ENCODE measurements at places on chromosomes 7 and 10.

GRCh38 chr10:7407368-7408290 is 3.2 kb downstream of the SFMBT2 start:
- DNase-seq, result no peak

DNA sequence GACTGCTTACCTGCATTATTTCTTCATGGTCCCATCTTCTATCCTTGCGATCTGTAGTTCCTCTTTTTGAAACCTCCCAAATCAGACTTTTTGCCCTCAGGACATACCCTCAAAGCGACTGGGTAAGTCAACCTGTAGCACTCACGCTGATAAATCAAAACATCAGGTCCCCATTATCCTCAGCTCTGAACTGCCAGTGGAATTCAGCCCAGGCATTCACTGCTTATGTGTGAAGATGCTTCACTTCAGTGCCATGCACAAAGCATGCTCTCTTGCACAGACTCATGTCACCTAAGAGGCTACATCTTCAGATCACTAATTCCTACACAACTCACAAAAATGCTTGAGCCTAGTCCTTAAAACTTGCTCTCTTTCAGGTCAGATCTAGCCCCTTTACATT is 283.6 kb upstream of the KLF6 start:
- DNase-seq, result no peak

DNA sequence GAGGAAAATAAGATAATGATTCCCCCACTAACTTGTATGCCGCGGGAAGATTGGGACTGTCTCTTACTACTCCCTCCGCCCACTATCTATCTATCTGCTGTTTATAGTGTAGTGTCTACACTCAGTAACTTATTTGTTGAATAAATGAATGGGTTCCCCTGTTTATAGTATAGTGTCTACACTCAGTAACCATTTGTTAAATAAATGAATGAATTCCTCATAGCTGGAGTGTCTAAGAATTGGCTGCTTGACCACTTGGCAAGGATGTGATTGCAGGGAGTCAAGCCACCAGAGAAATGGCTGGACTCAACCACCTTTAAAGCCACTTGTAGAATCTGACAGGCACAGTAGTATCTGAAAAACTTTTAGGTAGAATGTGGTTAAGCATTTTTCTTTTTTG is 147.1 kb downstream of the TRIL start:
- no peak for DNase-seq

DNA sequence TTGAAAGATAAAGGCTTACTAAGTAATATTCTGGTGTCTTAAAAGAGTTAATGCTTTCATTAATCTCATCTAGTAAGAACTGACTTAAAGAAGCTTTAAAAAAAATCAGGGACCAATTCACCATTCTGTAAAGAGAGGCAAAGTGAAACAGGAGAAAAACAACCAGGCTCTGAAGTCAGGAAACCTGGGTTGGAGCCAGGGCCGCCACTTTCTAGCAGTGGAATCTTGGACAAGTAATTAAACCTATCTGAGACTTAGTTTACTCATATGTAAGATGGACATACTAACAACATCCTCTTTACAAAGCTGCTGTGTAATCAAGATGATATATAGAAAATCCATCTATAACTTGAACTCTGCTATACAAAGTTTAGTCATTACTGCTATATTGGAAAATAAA is 154.1 kb downstream of the RNLS start:
- DNase-seq, result no peak

GRCh38 chr7:45982132-45982531 is 61.1 kb upstream of the IGFBP3 start:
- DNase-seq, result no peak

DNA sequence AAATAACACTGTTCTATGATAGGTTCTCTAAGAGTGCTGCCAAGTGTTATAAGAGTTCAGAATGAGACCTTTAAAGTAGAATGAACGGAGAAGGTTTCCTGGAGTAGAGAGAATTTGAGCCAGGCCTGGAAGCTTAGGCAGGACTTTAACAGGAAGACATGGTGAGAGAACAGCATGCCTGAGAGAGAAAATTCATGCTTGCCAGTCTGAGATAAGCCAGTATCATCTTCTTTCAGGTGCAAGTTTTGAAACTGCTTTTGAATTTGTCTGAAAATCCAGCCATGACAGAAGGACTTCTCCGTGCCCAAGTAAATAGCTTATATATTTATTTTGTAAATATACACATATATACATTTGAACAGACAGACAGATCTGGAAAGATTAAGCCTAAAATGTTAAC is 22.1 kb downstream of the ARMC10 start:
- DNase-seq, result no peak

DNA sequence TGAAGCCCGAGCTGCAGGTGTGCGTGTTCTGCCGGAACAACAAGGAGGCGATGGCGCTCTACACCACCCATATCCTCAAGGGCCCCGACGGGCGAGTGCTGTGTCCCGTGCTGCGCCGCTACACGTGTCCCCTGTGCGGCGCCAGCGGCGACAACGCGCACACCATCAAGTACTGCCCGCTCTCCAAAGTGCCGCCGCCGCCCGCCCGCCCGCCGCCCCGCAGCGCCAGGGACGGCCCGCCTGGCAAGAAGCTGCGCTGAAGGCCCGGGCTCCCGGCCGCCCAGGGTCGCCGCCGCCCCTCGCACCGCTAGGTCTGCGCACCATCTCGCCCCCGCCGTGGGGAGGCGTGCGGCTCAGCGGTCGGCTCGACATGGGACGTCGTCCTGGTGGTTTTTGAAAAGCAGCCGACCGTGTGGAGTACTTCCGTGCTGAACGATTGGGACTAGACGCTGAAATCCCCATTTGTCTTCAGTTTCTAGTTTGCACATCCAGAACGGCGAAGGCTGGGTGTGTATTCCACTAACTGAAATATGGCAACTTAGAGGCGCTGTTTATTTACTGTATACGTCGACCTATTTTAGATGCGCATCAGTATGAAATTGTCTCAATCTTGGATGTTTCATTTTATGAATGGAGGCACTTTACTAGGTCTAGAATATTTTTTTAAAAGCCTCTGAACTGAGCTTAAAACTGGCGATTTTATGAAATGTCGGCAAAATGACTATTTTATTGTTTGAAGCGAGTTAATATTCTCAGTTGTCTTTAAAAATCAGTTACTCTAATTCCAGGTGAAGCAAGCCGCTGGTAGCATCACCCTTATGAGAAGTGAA is 1.1 kb downstream of the NANOS1 start:
- peak; percentile 50 for DNase-seq

DNA sequence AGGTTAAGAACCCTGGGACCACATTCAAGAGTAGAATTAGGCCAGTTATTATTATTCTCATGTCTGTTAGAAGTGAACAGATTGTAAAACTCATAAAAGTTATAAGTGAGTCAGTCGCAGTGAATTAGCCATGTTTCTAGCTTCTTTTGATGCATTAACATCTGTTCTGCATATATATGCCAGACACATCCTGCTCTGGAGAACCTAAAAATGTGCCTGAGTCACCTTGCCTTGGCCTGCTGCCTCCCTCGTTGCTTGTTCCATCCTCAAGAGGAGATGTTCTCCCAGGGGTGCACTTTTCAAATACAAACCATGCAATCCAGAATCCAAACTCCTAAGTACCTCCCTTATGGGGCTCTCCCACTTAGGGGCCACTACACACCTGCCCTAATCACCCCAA is 14.8 kb downstream of the TSPAN12 start:
- no peak for DNase-seq

DNA sequence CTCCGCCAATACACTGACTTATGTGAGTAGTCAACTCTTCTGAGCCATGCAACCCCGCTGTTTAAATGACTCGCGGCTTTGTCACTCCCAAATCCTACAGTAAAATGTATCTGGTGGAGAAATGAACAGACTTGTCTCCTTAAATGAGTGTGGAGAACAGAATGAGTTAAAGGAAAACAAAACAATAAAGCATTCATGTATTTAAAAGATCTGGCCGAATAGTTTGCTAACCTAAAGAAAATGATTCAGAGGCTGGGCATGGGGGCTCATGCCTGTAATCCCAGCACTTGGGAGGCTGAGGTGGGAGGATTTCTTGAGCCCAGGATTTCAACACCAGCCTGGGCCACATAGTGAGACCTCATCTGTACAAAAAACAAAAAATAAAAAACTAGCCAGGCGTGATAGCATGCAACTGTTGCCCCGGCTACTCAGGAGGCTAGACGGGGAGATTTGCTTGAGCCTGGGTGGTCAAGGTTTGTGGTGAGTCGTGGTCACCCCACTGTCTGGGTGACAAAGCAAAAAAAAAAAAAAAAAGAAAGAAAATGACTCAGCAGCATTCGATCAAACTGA is 86.5 kb upstream of the PFKP start:
- no peak for DNase-seq

DNA sequence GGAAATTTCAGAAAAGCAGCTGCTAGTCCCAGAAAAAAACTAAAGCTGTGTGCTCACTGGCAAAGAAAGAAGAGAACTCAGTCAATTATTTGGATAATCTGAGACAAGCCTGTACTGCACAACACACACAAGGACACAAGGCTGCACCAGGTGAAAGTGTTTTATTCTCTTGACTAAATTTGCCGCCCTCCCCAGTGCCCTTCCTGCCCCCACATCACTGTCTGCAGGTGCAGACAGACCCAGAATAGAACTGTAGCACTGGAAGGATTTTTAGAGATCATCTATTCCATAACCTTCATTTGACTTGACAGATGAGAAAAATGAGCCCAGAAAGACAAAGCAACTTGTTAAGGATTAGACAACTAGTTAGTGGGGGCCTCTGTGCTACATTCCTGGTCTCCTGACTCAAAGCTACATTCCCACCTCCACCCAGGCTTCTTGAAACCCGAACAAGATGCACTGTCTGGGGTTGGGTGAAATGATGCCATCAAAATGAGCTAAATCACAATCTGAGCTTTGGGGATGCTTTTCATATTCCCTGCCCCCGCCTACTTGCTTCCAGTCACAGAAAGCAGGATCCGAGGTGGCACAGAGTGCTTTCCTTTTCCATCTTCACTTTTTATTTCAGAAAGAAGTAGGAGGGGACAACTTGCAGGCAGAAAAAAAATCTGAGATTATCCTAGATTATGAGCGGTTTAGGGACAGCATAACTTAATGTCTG is 5.2 kb upstream of the VAX1 start:
- DNase-seq, result no peak

DNA sequence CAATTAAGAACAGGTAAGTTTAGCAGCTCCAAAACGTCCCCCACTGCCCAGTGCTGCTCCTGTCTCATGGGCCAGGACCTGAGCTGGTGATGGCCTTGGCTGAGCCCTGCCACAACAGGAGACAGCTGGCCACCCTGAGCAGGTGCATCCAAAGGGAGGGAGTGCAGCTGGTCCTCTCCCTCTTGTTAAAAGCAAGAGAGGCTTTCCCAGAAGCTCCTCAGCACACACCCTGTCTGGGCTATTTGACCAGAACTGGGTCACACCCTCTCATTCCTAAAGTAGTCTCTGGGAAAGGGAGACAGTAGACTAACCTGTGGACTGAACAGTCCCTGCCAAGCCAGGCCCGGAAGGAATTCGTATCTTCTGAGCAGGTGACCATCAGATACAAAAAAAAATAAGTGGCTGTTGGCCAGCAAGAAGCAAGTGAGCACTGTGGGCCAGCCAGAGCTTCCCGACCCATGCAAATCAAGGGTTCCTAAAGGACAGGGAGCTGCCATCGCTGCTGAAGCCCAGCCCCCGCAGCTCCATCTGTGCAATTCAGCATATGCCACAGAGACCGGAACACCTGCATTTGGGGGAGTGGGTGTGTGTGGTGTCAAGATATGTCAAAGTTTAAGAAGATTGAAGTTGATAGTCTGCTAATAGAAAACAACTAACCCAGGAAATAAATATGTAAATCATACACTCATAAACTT is 2.1 kb upstream of the TMEM72 start:
- DNase-seq, result peak; percentile 18

DNA sequence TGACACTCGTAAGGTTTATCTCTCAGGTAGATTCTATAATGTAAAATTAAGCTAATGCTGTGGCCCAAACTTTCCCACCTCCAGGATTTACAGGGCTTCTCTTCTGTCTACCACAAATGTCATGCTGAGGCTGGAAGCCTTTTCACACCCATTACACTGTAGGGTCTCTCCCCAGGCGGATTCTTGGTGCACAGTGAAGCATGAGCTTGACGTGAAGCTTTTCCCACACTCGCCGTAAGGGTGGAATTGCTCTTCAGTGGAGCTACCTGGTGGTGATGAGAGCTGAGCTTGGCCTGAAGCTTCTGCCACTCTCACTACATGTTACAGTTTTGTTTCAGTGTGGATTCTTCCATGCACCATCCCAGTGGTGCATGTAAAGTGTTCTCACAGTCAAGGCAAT is 11.4 kb downstream of the FAM200A start:
- no peak for DNase-seq

DNA sequence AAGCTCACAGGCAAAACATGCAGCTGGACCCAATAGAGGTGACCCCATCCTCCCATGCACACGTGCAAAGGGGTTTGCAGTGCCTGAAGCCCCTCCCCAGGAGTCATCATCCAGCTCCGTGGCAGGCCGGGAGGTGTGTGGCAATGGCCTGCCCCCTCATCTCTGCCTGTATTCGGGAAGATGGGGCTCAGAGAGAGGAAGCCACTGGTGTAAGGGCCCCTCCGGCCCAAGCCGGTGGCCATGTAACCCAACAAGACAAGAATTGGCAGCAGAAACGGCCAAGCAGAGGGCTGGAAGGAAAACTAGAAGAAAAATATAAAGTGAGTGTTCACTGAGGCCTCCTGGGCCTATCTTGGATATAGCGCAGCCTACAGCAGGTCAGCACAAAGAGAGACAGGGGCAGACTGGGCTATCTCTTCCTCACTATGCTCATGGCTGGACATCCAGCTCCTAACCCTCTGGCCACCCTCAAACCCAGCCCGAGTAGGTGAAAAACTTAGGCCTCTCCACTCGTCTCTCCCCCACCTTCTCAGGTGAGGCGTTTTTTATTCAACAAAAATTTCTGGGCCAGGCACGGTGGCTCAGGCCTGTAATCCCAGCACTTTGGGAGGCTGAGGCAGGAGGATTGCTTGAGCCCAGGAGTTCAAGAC is 158.1 kb downstream of the CCDC3 start:
- DNase-seq, result no peak

- no peak for DNase-seq
These were observed 1191.9 kb downstream of the CNTNAP2 start for GRCh38 chr7:147308539-147308938.

DNA sequence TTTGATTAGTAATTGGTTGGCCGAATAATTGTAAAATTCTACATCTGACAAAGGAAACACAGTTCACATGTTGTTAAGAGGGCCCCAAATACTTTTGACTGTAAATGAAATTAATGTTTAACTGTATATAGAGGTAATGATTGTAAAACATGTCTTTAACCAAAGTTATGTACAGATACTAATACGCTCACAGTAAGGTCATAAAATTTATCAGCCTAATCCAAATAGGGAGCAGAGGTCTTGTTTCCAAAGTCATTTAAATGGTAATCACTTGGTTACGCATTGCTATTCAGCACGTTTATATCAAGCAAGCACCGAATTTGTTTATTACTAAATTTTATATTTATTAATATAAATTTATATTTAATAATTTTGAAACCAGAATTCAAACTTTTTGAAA is 1.4 kb downstream of the PHYHIPL start:
- no peak for DNase-seq
